Stimulated activated CD4-positive, alpha-beta T cell treated with anti-CD3 and anti-CD28 coated beads, Interleukin-1b, Interleukin-23, amount 100 ng/mL, for 1 hour (primary cell): ENCODE measurements at places on chromosomes 4 and X.

DNA sequence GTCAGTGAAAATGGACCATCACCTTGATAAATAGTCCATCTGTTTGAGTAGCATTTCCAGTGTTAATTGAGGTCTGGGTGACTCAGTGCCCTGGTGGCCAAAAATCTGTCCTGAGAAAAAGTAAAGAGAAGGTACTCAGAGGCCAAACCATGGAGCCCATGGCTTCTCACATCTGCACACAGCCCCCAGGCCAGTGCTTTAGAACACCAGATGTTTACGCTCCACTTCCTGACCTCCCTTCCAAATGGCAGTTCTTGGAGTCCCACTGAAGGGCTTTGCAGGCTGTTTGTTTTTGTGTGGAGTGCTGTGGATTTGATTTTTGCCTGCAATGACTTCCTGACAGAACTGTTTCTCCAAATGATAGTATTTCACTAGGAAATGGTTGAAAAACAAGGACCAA, 60.2 kb upstream of the GPC4 start:
- DNase-seq = no peak

- no peak for DNase-seq
Measured at GRCh38 chrX:97021680-97022079, 138.0 kb downstream of the RPA4 start.

GRCh38 chr4:3630598-3631543, 98.6 kb upstream of the LRPAP1 start:
- DNase-seq = no peak

DNA sequence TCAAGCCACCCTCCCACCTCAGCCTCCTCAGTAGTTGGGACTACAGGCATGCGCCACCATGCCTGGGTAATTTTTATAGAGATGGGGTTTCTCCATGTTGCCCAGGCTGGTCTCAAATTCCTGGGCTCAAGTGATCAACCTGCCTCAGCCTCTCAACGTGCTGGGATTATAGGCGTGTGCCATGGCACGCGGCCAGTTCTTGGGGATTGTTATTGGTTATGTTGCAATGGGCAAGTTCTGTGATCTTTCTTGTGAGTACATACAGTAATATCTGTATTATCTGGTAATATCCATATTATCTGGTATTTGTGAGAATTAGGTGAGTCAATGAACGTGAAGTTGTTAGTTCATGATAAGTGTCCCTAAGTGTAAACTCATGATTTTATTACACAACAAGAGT, 90.3 kb upstream of the TBL1X start:
- DNase-seq = no peak

- no peak for DNase-seq
Measured at GRCh38 chr4:183158062-183158461, 59.0 kb downstream of the WWC2 start.

- no peak for DNase-seq
Measured at GRCh38 chr4:76620723-76621468, 185.9 kb downstream of the SHROOM3 start.

DNA sequence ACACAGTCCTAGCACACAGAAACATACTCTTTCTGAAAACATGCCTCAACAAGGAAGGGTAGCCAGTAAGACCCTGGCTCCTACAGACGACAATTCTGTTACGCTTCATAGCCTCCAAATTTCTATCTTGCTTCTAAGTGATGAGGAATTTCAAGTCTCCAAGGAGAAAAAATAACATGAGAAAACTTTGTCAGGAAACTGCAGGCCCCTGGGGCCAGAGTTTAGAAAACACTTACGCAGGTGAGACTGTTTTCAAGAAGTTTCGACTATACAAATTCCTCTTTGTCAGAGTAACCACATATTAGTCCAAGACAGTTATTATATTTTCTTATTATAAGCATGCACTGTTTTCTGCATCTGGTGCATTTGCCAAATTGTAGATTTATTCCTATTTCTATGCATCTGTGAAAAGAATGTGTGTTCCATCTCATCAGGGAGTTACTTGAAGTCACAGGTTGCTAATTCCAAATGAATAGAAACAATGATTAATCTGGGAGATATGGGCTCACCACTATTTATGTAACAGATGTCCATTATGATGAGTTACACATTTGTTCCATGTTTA, 30.3 kb upstream of the HCCS start:
- DNase-seq = no peak

DNA sequence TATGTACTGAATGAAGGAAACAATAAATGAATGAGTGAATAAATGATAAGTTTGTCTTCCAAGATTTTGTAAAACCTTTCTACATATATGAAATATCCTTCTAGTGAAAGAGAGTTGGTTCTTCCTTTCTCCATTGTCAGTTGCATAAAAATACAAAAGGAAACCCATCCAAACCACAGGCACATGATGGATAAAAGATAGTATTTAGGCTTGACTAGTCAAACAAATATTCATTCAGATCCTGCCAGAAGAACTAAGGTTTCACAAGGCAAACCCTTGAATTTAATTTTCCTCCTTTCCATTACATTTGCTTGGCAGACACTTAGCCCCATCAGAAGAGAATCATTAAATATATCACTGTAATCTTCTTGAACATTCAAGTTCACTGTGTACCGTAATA, 208.4 kb downstream of the COL25A1 start:
- no peak for DNase-seq

- DNase-seq = no peak
Measured at GRCh38 chrX:10223781-10224180, 67.0 kb downstream of the CLCN4 start.

GRCh38 chr4:98630737-98631454, 27.5 kb downstream of the TSPAN5 start:
- no peak for DNase-seq

DNA sequence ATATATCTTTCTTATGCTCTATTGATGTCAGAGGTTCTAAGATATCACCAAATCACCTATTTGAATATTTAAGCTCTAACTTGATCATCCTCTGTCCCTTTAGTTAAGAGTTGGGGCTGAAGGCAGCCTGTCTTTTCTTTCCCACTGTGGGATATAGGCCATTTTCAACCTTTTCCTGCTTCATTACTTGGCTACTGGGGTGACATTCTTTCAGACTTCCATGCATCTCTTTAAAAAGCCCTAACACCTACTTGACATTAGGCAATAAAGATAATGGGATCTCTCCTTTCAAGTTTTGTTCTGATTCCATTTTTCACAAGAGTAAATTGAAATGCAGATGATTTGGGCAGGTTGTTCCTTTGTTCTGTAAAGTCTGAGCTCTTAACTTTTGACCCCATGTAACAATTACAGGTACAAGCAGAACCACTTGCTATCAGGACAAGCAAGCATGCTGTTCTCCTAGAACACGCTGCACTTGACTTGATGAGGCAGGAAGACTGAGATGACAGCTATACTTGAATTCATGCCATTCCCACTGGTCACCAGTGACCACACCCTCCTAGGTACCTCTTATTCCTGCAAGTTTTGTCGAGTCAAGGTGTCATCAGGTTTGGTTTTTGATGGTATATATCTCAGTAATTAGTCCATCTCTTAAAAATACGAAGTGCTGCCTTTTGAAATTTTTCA, 18.2 kb downstream of the HOPX start:
- DNase-seq = no peak

GRCh38 chr4:38166082-38166481, 205.9 kb downstream of the PTTG2 start:
- DNase-seq = no peak

DNA sequence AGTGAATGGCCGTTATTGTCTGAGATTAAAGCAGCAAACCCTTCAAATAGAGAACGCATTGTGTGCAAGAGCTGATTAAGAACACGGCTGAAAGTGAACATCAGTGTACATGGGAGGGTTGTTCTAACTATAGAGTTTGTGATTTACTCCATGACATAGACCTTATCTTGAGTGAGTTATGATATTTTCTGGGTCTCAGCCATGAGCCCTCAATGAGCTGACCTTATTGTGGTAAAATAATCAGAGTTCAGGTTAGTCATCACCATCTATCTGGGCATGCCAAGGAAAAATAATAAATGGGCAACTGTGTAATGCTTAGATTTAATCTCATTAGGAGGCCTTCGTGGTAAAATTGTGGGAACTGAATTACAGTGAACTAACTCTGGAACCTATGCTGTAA, 33.2 kb upstream of the CLDN24 start:
- DNase-seq = no peak

DNA sequence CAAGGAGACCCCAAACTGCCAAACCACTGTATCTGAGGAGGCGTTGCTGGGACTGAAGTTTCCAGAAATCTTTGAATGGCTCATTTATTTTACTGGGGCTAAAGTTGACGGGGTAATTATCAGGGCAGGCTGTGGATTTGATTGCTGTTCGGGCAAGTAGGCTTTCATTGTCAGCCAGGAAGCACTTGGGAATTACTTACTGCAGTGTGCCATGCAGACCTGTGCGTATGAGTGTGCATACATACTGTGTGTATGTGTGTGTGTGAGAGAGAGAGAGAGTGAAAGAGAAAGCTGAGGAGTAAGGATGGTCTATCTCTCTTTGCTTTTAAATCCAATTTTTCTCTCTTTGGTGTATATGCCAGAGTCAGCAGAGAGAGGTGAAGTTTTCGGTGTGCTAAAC, 122.7 kb downstream of the NPNT start:
- no peak for DNase-seq

- no peak for DNase-seq
Measured at GRCh38 chr4:36046026-36046425, 198.3 kb downstream of the ARAP2 start.
